ENCODE measurements at places on chromosomes 4 and X. TPM values are rescaled to one million over a fixed set of nuclear protein-coding genes. Genes with fewer than 3 reads are reported as not detected.

GRCh38 chr4:11599064-11599463 lies 170.4 kb upstream of the HS3ST1 start:
- no peak for DNase-seq

GRCh38 chr4:129264008-129264657 lies 168.2 kb downstream of the C4orf33 start:
- peak; percentile 11 for DNase-seq

- DNase-seq, result no peak
Observed at GRCh38 chr4:44544158-44544557, 95.5 kb upstream of the KCTD8 start.

- DNase-seq, result peak; percentile 50
Observed at GRCh38 chr4:118850488-118851173, 14.7 kb upstream of the SEC24D start.

- DNase-seq, result no peak
Observed at GRCh38 chr4:183714626-183715025, 55.5 kb downstream of the TRAPPC11 start.

DNA sequence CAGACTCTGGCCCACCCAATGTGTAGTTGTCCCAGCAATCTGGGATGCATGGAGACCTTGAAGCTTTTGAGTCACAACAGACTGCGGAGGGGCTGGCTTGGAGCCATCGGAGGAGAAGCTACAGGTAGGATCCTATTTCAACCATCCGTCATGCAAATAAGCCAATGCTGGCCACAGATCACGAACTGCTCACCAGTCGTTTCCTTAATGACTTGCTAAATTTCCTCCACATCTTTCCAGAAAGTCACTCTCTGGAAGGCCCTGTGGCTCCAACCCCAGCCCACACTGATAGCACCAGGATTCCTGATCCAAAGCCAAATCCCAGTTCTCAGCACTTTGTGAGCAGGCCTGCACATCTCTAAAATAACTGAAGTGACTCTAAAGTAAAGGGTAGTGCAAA lies 321.3 kb downstream of the RAB28 start:
- no peak for DNase-seq

Gene ARHGAP36
- polyA plus RNA-seq, result not detected

Measured in immature natural killer cell (primary cell).